Mesenchymal stem cell (in vitro differentiated cells and primary cell): ENCODE measurements at places on chromosomes 11 and 22.
A peak's percentile ranks its signal among the peaks of the same experiment; 100 is the strongest.

GRCh38 chr11:70608568-70609470 lies 210.5 kb downstream of the CTTN start:
- peak; percentile 57 for DNase-seq

GRCh38 chr11:123783536-123783935 lies 22.6 kb downstream of the OR6M1 start:
- no peak for DNase-seq

- peak; percentile 81 for DNase-seq
These were observed 8.6 kb upstream of the CD82 start for GRCh38 chr11:44556735-44557409.

- DNase-seq, result peak; percentile 52
These were observed 3.1 kb upstream of the COMMD9 start for GRCh38 chr11:36292311-36292722.

DNA sequence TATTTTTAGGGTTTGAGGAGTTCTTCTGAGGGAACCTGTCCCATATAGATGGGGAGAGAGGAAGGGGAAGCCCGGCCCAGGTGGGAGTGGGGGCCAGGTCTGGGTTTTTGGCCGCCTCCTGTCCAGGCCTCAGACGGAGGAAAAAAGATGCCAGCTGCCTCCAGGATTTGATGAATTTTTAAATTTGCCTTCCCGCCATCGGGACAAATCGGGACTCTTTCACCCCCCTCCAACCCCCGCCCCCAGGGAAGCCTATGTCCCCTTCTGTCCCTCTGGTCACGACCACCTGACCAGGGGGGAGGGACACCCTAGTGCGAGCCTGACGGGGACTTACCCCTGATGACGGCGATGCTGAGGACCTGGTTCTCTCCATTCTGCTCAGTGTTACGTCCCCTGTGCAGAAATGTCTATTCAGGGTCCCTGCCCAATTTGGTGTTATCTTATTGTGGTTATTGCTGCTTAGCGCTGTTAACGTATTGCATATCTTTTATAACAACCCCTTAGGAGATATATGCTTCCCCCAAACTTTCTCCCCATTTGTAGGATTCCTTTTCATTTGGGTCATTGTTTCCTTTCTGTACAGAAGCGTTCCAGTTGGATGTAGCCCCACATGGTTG lies 115.9 kb upstream of the GRK3 start:
- peak; percentile 55 for DNase-seq

DNA sequence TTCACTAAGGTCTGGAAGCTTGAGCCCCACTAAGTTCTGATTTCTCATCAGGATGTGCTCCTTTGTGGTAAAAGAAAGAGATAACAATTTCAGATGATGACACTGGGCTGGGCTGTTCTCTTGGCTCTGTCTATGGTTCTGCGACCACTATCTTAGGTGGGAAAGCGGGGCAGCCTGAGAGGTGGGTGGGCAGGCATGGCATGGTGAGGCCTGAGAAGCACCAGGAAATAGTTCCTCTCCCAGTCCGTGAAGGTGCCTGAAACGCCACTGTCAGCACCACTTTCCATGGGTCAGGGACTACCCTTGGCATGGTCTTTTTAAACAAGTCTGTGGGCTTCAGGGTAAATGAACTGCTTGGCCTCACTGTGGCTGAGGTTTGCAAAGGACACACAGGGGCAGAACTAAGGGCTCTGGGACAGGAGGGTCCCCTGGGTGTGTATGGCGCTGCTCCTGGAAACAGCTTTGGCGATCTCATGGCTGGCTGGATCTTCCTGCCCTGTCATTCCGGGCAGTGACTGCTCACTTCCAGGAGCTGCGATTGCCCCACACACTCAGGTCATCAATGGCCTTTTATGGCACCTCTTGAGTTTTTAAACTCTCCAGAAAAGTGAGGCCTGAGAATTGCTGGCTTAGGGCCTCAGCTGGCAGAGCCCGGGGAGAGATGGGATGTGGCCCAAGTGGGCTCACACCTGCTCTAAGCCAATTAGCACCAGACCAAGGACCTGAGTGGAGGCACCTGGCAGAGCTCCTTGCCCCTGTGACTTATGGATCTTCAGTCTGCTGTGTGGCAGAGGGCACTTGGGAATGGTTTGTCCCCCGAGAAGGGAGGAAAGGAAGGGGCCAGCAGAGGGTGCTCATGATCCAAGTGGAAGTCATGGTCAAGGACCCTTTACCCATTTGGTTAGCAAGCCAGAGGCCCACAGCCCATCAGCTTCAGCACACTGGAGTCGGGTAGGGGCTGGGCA lies 55.6 kb upstream of the LYVE1 start:
- DNase-seq, result peak; percentile 38

- no peak for DNase-seq
These were observed 37.1 kb upstream of the OLFML1 start for GRCh38 chr11:7448201-7448600.

GRCh38 chr11:65488273-65489034 lies 10.4 kb upstream of the MALAT1 start:
- peak; percentile 80 for DNase-seq

- no peak for DNase-seq
These were observed 700 bp upstream of the STX3 start for GRCh38 chr11:59754494-59754858.

- no peak for DNase-seq
These were observed 230.1 kb downstream of the DCDC1 start for GRCh38 chr11:31139479-31139878.

DNA sequence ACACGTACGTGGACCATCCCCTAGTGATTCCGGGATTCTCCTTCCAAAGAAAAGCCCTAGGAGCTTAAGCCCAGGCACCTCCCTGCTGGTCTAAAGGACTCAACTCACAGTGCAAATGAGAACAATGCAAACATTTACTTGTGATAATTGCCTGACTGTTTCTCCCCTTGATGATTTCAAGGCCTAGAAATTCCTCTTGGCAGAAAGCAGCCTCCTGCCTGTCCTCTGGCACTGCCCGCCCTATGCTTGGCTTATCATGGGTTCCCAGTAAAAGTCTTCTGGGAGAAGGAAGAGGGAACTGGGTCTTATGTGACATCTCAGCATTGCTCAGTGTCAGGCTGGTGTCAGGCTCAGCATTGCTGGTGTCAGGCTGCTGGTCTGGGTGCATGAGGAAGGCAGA lies 351.8 kb downstream of the SHANK2 start:
- no peak for DNase-seq

- DNase-seq, result no peak
These were observed 252.1 kb downstream of the DDX10 start for GRCh38 chr11:108916935-108917334.

DNA sequence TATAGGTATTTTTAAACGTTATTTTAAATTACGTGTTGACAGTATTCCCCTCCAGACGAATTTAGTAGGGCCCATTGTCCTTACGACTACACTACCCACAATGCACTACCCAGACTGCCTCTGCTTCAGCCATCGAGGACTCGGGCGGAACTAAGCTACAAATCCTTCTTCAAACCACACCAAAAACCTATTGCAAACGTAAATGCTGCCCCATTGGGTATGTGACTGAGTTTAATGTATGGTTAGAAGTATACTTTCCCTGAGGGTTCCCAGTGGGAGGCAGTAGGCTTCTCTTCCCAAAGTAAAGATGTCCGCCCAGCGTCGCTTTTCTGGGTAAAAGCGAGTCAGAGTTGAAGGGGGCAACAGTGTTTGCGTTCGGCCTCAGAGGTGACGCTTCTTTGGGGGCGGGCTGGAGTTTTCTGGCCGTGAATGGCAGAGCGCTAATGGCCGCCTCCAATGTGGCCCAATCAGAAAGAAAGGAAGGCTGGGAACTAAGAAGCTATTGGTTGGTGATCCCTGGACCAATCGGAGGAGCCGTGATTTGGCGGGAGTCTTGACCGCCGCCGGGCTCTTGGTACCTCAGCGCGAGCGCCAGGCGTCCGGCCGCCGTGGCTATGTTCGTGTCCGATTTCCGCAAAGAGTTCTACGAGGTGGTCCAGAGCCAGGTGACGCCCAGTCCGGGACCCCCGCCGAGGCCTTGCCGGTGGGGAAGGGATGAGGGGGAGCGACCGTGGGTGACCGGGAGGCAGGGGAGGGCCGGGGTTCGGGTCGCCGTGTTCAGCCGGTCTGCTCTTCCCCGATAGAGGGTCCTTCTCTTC lies at the start of gene CDC45:
CDC45 (plus strand) TSS at position 566 of the 818 bp plus-strand sequence; CDS start at position 615, 49 bp downstream.
- peak; percentile 99 for DNase-seq

- DNase-seq, result no peak
These were observed 44.8 kb upstream of the ISX start for GRCh38 chr22:35021161-35021560.

- DNase-seq, result no peak
These were observed 309.9 kb downstream of the BRD1 start for GRCh38 chr22:49517667-49518185.

DNA sequence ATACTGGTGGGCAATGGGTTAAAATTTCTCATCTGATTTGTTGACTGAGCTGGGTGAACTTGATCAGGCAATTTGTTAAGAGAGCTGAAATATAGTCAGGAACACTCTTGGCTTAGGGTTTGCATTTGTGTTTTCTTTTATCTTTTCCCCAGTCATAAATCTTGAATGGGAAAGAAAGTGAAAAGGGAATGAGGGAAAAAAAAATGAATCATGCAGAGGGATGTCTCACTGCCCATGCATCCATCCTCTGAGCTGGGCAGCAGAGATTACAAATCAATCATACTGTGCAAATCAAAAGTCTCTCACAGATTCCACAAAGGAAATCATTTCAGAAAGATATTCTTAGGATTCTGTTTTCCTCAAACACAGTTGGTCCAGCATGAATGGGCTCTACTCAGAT lies 174.2 kb upstream of the MPPED2 start:
- DNase-seq, result no peak

DNA sequence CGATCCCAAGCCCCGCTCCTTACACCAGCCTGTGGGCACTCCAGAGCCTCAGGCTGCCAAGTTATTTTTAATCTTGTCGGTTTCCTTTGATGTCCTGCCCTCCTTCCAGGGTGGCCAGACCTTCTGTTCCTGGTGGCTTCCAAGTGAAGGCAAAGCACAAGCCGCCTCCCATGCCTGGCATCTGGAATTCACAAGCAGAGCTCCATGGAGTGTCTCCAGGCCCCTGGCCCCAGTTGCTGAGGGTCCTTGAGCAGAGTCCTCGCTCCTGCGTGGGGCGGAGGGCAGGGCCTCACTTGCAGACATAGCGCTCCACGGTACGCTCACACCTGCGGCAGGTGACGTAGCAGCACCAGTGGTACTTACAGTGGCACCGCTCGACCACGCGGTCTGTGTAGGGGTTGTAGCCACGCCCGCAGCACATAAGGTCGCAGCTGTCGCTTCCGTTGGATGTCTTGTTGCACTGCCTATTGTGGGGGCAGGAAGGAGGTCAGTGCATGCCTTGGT lies 19.5 kb downstream of the WNT11 start:
- DNase-seq, result no peak

GRCh38 chr11:118263695-118264568 lies at the start of gene MPZL2:
Gene MPZL2, minus strand, starts transcription at chr11:118264297. Its CDS starts 144 bp downstream, at chr11:118264153.
- DNase-seq, result no peak

DNA sequence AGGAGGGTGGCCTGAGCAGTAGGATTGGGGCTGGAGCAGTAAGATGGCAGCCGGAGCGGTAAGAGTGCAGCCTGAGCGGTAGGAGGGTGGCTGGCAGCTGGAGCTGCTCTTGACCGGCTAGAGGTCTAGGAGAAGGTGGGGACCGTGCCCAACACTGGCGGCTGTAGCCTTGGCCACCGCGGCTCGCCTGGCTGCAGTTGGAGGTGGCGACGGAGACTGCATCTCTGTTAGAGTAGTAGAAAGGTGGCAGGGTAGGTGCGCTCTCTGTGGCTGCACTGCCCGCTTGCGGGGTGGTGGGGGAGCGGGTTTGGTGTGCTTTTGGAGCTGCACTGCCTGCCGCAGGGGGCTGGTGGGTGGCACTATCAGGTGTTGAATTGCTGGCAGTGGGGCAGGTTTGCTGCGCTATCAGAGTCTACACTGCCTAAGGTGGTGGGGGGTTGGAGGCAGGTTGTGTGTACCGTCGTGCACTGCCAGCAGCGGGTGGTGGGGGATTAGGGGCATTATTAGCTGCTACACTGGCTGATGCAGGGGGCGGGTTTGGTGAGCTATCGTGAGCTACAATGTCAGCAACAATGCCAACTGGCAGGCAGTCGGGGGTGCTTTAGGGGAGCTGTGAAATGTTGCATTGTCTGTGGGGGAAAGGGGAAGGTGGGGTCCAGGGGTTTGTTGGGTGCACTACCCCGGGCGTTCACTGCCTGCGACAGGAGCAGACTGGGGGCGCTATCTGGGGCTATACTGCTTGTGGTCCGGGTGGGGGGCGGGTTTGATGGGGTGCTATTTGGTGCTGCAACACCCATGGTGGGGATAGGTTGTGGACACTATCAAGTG lies 4461.3 kb upstream of the OR11H1 start:
- DNase-seq, result no peak

- peak; percentile 19 for DNase-seq
These were observed 912 bp downstream of the PTPRCAP start for GRCh38 chr11:67436459-67437081.

- peak; percentile 60 for DNase-seq
These were observed 11.7 kb downstream of the SAA1 start for GRCh38 chr11:18277565-18278271.

GRCh38 chr11:90364527-90364926 lies 141.7 kb upstream of the CHORDC1 start:
- DNase-seq, result no peak

DNA sequence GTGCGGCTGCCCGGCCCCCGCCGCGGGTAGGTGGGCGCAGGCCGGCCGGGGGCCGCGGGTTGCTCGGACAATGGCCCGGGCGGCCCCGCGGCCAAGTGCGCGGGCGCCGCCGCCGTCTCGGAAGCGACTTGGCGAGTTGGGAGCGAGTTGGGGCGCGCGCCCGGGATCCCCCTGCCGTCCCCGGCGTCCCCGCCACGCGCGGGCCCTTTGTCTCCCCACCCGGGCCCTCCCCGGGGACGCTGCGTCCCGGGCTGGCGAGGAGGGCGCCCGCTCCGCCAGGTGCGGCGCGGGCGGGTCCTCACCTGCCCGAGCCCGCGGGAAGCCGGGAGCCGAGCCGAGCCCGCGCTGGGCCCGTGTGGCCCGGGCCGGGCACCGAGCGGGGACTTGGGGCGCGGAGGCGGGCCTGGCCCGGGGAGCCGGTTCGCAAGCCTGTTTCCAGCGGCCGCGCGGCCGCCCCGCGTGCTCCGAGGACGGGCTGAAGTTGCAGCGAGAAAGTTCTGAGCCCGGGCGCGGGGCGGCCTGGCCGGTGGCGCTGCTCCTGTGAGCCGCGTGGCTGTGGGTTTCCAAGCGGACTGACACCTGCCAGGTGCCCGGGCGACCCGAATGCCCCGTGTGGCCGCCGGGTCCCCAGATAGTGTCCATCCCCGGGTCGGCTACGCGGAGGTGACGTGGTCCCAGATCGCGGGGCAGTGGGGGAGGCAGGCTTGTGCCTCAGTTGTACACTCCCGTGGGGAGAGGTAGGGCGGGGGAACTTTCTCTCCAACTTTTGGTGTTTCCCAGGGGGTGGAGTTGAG lies 586 bp downstream of the LRP5 start:
- DNase-seq, result peak; percentile 28

GRCh38 chr22:39215426-39216142 lies 29.2 kb downstream of the PDGFB start:
- DNase-seq, result no peak
